ENCODE measurements at places on chromosomes 3 and 15.

DNA sequence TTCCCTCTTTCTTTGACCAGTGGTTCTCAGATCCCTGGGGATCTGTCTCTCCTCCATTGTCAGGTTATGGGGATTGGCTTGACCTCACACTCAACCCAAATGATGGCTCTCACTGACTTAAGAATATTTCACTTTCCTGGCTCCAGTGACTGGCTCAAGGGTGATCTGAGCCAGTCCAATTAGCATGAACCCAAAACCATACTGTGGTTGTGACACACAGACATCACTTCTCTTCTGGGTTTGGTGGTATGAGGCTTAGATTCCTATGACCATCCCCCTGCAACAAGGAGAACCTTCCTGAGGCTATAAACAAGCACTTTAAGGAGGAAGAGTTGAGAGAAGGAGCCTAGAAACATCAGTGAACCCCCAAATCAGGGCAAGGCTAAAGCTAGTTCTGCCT lies 85.8 kb downstream of the KCNAB1 start:
- no peak for DNase-seq

DNA sequence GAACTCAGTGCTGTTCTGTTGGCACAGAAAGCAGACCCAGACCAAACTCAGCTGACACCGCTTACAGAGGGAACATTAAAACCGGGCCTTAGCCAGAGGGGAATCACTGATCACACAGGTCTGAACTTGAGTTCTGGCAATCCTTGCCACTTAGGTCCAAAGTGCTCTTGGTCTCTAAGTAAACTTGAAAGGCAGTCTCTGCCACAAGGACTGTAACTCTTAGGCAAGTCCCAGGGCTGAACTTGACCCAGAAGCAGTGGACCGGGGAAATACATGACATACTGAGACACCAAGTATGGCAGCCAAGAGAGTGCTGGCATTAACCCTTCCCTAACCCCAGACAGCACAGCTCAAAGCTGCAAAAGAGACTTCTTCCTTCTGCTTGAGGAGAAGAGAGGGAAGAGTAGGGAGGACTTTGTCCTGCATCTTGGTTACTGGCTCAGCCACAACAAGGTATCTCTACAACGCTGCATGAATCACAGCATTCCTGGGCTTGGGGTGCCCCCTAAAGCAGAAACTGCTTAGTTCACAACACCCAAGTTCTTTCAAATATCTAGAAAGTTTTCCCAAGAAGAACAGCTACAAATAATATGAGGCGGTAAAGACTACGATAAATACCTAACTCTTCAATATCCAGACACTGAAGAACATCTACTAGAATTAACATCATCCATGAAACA lies 32.5 kb downstream of the NAALADL2 start:
- DNase-seq: no peak

DNA sequence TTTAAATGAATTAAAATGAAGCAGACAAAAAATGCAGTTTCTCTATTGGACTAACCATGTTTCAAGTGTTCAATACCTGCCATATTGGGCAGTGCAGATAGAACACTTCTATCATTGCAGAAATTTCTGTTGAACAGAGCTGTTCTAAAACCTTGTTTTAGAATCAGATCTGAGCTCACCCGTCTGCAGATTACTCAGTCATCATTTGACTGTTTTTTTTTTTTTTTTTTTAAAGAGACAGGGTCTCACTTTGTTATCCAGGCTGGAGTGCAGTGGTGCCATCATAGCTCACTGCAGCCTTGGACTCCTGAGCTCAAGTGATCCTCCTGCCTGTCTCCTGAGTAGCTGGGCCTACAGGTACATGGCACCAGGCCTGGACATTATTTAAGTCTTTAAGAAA lies 128.7 kb downstream of the APBA2 start:
- no peak for DNase-seq

DNA sequence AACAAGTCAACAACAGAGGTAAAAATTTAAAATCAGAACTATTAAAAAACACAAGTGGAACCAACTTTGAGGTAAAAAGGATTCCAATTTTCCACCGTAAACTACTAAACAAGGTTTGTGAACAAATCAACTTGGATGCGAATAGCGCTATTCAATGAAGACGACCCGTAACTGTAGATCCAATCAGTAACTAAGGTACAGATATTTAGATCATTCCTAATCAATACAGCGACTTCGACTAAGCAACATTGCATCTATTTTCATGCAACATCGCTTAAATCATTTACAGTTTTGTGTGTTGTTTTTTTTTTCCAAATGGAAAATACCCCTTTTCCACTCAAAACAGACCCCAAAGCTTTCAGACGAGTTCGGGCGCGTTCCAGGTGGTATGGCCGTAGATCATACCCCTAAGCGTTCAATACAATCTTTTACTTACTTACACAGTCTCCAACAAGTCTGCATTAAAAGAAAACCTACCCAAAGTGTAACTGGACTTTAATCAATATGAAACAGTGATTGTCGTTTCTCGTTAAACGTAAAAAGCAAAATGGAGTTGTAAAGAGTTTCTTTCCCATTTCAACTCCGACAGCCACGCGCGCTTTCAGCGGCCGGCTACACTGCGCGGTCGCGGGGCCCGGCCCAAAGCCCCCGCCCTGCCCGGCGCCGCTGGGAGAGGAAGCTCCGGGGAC lies 786 bp downstream of the RHOA start:
- DNase-seq: peak; percentile 48

GRCh38 chr15:58390655-58391054 lies 41.1 kb upstream of the LIPC start:
- DNase-seq: no peak

DNA sequence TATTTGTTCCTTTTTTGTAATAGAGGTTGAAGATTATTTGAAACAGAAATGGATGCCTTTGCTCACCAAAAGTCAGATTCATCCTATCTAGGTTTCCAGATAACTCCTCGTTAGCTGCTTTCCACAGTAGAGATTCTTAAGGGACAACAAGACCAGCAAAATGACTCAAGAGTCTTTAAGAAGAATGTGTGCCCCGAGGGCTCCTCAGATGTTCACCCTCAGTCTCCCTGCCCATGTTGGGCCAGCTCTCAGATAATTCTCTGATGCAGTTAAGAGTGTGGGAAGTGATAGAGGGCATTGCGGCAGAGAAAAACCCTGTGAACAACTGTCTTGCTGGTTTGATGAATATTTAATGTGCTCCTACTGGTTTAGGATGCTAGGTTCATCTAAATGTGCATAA lies 251.1 kb downstream of the PTPRG start:
- no peak for DNase-seq

- no peak for DNase-seq
Observed at GRCh38 chr15:34591306-34591705, 7.9 kb upstream of the GOLGA8B start.

DNA sequence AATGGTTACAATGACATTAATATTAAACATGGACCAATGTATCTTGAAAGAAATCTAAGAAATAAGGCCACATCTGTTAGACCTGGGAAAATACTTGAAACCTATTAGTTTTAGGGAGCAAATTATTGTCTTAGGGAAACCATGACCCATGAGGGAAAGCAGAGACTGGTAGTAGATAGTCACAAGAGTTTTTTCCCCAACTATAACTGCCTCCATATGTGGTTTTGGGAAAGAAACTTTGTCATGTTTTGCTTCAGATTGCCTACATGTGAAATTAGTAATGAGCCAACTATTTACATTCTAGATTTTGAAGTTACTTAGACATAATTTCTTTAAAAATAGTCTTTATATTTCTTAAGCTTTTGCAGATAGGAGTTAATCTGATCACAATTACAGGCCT lies 474.9 kb downstream of the ROBO2 start:
- no peak for DNase-seq

DNA sequence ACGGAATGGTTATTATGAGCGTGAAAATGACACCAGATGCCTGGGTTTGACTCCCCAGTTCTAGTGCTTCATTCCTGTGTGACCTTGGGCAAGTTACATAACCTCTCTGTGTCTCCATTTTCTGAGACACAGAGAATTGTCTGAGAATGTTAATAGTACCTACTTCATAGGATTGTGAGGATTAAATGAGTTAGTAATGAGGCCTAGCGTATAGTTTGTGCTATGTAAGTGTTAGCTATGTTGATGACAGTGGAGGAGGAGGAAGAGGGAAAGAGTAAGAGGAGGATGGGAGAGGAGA lies 150.3 kb downstream of the MEGF11 start:
- no peak for DNase-seq

DNA sequence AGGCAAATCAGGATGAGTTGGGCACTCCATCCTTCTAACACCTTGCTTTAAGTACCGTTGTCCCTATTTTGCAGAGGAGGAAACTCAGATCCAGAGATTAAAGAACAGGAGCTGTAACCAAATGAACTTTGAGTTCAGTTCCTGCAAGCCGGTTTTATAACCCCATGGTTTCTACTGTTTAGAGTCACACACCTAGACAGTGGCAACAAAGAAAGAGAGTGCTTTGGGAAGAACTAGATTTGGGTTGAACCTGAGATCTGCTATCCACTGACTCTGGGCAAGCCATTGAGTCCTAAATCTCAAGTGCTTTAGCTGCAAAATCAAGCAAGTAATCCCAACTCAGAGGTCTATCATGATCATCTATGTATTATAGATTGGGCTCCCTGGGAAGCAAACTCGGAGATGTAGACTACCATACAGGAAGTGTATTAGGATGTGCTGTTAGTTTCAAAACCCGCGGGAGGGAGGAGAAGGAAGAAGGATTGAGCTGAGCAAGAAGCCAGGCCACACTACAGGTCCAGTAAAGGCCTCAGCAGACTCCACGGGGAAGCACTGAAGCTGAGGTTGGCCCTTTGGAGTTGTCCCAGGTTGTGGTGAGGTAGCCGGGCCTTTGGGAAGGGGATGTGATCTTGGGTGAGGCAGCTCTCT lies 42.2 kb downstream of the SRGAP3 start:
- DNase-seq: no peak

DNA sequence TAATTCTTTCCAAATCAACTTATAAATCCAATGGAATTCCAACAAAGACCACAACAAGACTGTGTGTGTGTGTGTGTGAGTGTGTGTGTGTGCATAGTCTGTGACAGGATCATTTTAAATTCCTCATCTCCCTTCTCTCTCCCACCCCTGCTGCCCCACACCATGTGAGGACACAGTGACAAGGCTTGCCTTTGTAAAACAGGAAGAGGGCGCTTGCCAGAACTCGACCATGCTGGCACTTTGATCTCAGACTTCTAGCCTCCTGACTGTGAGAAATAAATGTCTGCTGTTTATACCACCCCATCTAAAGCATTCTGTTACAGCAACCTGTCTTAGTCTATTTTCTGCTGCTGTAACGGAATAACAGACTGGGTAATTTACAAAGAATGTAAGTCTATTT lies 99.1 kb downstream of the NSMCE3 start:
- DNase-seq: no peak

DNA sequence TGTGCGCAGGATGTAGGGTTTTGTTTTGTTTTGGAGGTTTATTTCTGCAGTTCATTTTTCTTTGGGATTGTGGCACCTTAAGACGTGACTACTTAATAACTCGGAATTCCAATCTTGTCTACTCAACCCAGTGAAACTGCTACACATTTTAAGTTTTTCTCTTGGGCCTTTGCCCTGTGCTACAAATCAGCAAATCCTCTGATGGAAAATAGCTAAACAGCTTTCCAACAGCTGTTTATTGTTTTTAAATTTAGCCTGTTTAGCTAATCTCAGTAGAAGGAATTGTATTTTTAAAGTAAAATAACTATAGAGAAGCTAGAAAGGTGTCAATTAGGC lies 48.4 kb downstream of the OPA1 start:
- DNase-seq: no peak

GRCh38 chr3:143951351-143951971 lies 20.2 kb upstream of the DIPK2A start:
- DNase-seq: peak; percentile 63

DNA sequence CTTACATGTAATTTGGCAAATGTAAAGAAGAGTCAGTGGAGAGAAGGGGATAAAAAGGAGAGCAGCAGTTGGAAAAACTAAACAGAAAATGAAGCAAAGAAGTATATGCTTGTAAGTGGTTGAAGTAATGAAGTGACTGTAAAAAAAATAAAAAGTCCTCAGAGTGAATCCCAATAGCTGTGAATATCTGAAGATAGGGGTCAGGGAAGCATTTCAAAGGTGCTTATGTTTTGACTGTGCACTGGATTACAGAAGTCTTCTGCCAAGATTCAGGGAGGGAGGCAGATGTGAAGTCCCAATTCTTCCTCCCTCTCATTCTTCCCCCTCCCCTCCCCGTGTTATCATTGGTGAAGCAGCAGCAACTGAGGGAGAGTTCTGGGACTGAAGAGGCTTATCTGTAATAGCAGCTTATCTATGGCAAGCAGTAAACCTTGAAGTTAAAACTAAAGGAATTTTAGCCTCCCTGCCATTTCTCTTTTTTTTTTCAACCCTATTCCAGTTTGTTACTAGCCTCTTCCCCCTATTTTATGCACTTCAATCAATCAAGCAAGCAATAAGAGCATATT lies 597.9 kb downstream of the IGSF11 start:
- DNase-seq: peak; percentile 95

GRCh38 chr3:160012108-160012507 lies 23.5 kb downstream of the IL12A start:
- DNase-seq: no peak

GRCh38 chr15:77865106-77865610 lies 212.4 kb downstream of the TBC1D2B start:
- DNase-seq: no peak

- DNase-seq: no peak
Observed at GRCh38 chr3:23741036-23741706, 64.6 kb upstream of the UBE2E1 start.

DNA sequence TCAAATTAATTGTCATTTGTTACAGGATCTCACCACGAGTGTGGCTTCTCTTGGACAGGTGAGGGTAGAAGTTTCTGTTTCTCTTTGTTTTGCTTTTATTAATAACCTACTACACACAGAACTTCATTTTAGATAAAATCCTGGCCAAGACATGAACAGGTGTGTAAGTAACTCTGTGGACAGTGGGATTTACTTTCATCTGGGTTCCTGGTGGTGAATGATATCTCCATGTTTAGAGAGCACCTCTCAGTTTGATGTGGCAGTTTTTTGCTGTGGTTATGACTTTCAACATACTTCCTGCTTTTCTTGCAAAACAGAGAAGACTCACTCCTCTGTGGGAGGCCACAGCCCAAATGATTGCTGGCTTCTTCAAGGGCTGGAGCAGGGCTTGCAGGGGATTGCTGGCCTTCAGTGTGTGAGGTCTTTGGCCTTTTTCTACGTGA lies 71.1 kb upstream of the XCR1 start:
- no peak for DNase-seq

GRCh38 chr3:33111581-33111980 lies 2.2 kb upstream of the CRTAP start:
- no peak for DNase-seq

- DNase-seq: no peak
Observed at GRCh38 chr15:37872661-37873060, 61.8 kb upstream of the TMCO5A start.

GRCh38 chr15:31457161-31457560 lies 130.5 kb downstream of the KLF13 start:
- no peak for DNase-seq

- DNase-seq: no peak
Observed at GRCh38 chr3:52005571-52005986, 9.9 kb upstream of the RPL29 start.

GRCh38 chr3:39819899-39820298 lies 10.5 kb downstream of the MYRIP start:
- DNase-seq: no peak

Data from erythroblast (primary cell).